ENCODE measurements at places on chromosomes 12 and 14.

DNA sequence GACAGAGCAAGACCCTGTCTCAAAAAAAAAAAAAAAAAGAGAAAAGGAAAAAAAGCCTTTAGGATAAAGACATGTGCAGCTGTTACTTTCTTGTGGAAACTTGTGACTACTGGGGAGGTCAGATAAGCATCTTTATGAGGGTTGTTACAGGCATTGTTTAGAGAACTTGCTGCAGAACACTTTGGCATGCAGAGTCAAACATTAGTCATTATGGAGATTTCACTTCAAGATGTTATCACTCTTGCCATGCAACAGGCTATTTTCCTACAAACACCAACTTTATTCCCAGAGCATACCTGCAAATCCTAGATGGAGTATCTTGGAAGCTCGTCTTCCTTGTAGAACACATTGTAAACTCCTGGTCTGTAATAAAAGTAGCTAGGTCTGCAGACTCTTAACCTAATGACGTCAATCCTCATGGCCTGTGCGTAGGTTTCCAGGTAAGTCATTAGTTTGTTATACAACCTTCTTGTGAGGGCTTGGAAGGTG, 36.3 kb upstream of the WDR89 start:
- DNase-seq = no peak

DNA sequence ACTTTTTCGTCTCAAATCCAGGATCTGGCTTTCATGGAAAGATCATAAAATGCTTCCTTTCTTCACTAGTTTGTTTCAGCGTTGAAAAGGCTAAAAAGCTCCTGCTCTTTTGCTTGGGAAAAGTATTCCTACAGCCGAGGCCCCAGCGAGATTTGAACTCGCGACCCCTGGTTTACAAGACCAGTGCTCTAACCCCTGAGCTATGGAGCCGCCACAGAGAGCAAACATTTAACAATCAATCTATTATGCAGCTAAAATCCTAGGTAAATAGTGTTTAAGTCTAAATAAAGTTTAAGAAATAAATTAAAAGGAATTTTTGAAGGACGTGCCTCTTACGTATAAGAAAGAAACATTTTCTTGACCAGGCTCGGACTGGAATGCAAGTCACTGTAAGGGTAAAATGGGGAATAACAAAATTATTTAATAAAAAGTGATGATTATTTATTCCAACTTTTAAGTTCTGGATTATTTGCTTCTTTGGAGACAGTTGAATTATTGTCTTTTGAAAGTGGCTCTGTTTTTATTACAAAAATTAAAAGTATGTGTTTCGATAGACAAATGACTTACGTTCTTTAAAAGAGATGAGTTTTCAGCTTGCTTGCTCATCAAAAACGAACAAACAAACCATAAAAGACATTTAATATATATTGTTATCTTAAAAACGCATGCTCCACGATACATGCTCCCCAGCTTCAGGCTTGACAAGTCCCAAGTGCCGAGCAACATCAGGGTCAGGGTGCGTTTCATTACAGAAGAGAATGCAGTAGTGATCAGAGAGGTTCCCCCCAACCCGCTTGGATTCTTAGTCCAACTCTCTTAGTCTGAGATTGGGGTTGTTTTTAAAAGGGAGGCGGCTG, 10.2 kb downstream of the OR6S1 start:
- peak; percentile 56 for DNase-seq

DNA sequence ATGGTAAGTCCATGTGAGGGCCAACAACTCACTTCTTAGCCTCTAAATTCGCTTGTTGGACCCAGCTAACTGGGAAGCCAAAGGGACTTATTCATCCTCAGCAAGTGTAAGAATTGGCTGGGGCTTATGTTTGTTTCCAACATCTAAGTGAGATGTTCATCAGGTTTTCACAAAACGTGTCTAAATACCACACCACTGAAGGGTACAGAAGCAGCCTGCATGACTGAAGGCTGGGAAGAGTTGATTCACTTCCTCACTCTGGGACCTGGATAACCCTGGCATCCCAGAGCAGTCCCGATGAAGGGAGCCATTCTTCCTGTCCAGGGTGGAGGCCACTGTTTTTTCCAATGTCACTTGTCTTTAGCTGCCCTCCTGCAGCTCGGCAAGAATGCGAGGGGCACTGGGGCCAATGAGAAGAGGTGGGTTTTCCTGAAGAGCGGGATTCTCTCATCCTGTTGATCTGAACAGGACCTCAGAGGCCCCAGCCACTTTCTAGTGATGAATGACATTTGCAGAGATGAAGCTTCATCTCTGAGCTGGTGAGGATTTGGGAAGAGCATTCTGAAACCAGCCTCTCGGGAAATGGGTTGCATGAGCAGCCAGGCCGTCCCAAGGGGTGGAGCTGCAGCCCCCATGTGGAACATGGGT, 12.2 kb upstream of the COL2A1 start:
- DNase-seq = no peak

DNA sequence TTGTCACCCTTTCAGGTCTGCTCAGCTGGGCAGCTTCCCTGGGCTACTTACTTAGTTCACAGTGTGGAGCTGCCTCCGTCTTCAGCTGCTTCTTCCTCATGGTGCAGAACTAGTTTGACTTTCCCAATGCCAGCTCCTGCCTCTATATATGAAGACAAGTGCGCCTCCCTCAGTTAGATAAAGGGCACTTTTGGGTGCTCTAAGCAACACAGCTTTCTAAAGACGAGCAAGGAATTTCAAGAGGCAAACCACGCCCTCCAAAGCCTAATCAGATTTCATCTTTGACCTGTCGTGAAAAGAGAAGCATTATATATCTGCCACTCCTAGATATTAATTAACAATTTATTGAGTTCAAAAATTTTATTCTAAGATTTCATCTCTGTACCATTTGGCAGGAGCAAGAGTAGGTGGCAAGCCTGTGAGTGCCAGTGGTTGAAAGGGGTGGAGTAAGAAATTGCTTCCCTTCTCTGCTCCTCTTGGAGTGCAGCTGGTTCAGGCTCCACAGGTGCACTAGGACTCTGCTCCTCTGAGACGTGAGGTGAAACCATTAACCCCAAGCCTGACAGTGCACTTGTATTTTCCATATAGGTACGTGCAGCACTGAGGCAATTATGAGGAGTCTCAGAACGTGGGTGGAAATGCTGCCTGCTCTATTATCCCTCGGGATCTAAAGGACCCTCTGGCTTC, 2.1 kb upstream of the SLC11A2 start:
- DNase-seq = peak; percentile 61

GRCh38 chr14:105745433-105746123, 219.2 kb downstream of the TMEM121 start:
- no peak for DNase-seq
